CD4-positive, alpha-beta T cell treated with Interleukin-2 at 100 ng/mL for 4 hours (primary cell): ENCODE measurements at places on chromosomes 5 and 9.
A peak's percentile ranks its signal among the peaks of the same experiment; 100 is the strongest.

- no peak for DNase-seq
Measured at GRCh38 chr9:3906437-3907213, 380.8 kb upstream of the RFX3 start.

- DNase-seq = no peak
Measured at GRCh38 chr5:80343067-80343466, 23.3 kb downstream of the SPZ1 start.

DNA sequence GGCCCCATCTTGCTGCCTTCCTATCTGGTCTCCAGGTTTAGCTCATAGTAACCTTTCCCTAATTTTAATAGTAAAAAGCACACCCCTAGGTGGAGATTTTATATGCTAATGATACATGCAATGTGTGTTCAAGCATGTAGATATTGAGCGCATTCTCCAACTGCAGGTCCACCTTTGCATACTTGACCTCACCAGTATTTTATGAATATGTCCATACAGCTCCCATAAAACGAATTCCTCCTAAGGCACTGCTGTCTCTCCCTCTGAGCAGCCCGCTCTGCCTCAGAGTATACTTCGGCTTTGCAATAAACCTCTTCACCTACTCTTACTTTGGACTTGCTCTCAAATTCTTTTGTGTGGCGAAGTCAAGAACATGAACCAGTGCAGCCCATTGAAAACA, 153.3 kb downstream of the RAB3C start:
- DNase-seq = no peak

- peak; percentile 68 for DNase-seq
Measured at GRCh38 chr9:6715755-6716643, 41.8 kb upstream of the KDM4C start.
